ENCODE measurements at places on chromosomes 5 and 9.

GRCh38 chr5:59130431-59130830 is 547.6 kb downstream of the RAB3C start:
- DNase-seq: no peak

GRCh38 chr5:95384485-95385213 is 6.5 kb upstream of the FAM81B start:
- DNase-seq: no peak

GRCh38 chr5:71589903-71590302 is 2.8 kb downstream of the MCCC2 start:
- DNase-seq: peak; percentile 34

DNA sequence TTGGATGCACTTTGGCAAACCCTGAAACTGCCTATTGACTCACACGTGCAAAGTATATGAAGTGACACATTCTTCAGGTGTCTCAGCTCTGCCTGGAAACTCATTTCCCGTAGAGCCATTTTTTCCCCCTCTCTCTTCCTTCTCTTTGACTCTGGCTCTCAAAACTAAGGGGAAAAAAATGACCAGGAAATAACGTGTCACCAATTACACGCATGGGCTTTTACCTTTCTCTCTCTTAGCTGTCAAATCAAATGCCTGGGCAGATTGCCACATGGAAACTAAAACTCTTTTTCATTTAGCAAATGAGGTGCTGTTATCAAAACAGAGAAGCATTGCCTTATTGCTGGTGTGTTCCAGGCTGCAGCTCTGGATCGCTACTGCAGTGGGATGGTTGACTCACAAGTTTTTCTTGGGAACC is 18.3 kb upstream of the IFNK start:
- DNase-seq: peak; percentile 65

DNA sequence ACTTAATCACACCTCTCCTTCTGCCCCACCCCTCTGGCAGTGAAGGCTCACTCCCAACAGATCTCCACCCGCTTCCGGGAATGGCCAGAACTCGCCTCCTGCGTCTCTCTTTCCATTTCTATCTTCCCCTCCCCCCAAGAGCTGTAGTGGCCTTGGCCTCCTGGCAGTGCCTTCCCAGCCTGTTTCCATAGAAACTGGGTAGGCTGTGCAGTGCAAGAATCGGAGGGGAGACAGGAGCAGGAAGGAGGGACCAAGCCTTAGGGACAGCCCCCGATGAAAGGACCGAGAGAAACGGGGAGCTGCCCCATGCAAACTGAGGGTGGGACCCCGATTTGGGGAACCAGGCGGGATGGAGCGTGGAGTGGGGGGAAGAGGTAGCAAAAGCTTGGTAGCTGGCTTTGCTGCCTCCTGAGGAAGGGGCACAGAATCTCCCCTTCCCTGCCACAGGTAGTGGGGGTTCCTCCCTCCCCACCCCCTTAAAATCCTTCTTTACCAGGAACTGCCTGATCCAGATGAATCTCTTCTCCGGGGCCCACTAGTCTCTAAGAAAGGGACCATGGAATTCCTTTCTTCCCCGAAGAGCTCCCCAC is 4.5 kb upstream of the PCDH1 start:
- DNase-seq: no peak

Data from activated naive CD4-positive, alpha-beta T cell treated with anti-CD3 and anti-CD28 coated beads for 36 hours (primary cell).